ENCODE measurements at places on chromosomes 7 and 10.

DNA sequence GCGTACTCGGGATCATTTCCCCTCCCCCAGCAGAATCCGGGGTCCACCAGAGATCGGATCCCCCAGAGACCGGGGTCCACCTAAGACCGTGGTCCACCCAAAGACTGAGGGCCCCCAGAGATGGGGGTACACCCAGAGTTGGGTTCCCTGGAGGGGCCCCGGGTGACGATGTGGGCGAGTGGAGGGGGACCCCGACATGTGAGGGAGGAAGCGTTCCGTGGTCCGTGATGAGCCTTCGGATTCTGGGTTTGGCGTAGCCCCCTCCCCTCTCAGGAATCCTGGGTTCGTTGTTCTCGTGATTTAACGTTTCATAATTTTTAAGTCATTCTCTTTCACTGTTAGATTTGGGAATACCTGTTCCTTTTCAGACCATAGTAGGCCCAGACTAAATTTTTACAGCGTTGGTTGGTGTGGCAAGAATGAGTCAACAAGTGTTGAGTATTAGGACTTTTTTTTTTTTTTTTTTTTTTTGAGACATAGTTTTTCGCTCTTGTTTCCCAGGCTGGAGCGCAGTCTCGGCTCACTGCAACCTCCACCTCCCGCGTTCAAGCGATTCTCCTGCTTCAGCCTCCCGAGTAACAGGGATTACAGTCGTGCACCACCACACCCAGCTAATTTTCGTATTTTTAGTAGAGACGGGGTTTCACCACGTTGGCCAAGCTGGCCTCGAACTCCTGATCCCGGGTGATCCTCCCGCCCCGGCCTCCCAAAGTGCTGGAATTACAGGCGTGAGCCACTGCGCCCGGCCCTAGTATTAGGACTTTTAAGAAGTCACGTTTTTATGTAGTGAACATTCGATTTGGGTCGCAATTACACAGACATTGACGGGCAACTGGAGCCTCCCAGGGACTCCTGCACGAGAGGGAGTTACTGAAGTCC is 672 bp downstream of the GTPBP4 start:
- DNase-seq, result no peak

DNA sequence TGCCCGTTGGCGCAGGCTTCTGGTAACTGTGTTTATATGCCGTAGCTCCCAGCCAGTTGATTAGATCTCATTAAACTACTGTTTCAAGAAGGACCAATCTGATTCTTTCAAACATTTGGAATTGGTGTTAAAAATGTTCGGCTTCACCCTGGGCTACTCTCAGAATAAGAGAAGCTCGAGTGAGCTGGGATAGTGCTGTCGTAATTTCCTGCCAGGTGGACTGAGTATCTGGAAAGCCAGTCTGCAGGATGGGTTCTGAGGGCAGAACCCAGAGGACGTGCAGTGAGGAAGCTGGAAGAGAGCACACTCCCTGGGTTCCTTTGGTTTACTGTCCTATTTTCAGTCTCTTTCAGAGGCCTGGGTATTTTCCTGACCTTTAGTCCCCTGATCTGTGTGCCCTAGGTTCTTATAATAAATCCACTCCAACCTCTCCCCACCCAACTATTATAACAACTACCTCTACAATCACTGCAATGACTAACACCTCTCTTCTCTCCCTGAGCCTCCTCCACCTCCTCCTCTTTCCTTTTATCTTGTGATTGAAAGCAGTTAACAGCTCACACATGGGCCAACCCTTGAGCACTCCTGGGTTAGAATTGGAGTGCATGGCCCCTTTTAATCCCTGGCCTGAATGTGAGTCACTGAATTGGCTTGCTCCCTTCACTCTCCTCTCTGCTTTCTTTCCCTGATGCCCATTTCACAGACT is 63.0 kb downstream of the AOAH start:
- no peak for DNase-seq

- DNase-seq, result no peak
Observed at GRCh38 chr10:70432101-70432500, 9.4 kb downstream of the NODAL start.

- no peak for DNase-seq
Observed at GRCh38 chr7:108402865-108403264, 53.4 kb downstream of the NRCAM start.

DNA sequence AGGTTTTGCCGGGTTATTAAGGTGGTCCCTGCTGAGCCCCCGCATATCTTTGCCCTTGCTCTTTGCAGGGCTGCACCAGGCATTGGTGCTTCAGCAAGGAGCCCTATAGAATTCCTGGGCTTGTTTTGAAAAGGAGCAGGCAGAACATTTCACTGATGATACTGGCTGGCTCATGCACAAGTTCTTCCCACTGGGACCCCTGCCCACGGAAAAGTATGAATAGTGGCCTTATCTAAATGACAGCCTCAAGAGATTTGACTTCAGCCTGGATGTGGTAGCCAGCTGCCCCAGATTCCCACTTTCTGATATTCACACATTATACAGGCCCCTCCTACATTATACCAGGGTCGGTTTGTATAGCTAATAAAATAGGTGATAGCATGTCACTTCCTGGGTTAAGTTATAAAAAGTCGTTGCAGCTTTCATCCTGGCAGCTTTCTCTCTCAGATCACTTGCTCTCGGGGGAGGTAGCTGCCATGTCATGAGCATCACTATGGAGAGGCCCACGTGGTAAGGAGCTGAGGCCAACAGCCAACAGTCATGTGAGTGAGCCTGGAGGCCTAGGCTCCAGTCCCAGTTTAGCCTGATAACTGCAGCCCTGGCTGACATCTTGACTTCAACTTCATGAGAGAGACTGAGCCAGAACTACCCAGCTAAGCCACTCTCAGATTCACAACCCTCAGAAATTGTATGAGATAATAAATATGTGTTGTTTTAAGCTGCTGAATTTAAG is 16.8 kb upstream of the CRTAC1 start:
- DNase-seq, result no peak

DNA sequence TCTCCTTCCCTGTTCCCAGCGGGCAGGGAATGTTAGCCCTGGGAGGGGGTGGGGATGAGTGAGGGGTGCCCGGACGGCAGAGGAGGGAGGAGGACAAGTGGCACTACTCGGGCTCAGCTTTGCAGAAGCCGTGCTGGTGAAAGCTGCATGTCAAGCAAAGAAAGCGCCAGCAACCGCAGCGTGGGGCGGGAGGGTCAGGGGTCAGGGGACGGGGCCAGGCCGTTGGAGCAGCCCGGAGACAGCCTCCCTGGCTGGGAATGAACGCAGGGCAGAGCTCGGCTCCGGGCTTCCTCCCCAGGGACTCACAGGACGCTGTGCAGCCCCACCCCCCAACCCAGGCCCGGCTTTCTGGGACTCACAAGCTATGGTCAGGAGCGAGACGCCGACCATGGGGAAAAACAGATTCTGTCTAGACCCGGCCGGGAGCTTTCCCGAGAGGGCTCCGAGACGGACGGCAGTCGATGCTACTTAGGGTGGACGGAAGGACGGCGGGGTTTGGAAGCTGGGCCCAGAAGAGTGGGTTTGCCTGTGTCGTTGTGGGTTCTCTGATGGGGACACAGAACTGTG is 113.4 kb downstream of the VIPR2 start:
- DNase-seq, result no peak

DNA sequence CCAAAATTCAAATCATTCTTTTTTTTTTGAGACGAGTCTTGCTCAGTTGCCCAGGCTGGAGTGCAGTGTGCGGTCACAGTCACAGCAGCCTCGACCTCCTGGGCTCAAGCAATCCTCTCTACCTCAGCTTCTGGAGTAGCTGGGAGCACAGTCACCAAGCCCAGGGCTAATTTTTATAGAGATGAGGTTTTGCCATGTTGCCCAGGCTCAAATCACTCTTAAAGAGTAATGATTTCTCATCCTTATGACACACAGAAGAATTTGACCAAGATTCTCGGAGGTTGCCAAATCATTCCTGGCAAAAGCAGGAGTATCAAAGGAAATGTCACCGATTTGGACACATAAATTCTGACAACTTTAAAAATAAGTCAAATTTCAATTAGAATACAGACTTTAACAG is 39.1 kb downstream of the SIRT1 start:
- no peak for DNase-seq

DNA sequence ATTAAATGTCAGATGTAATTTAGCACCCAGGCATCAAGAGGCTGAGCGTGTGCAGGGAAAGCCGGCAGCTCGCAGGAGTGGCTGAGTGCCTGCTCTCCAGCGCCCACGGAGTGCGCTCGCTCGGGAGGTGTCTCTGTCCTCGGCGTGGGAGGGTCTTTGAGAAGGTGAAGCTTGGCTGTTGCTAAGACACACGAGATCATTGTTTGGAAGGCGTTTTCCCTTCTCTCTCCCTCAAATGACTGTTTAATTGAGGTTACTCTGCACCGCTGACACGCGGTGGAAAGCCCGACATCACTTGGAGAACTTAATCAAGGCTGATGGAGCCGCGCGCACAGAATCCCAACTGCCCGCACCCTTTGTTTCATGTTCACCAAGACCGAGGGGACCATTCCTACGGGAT is 414.6 kb downstream of the DNAJB6 start:
- no peak for DNase-seq

DNA sequence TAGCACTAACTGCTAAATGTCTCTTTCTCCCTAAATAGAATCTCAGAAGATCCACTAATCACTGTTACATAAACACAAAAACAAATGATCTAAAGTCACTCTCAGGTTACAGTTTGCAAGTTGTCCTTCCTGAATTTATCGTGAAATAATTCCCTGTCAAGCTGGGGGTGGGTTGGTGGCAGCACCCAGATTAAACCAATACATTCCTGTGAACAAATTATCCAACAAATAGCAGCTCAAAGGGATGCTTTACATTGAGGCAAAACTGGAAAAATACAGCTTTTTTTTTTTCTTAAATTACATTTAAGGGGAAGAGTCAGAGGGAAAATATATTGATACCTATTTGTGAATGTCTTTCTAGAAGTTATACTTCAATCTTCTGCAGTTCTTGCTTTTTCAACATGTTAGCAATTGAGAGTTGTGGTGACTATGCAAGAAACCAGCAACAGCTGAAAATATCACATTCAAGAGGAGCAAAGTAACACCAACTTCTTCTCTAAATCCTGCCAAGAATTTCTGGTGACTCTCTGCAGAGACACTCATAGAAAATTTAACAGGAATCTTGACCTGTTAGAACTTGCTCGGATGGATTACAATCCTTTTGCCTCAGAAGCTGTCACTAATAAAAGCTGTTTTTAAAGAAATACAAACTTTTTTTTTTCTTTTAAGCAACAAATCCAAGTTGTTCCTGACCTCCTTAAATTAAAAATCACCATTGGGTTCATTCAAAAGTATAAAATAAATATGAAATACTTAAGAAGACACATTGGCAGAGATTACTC is 18.9 kb downstream of the LMOD2 start:
- no peak for DNase-seq

- peak; percentile 29 for DNase-seq
Observed at GRCh38 chr10:43287056-43288007, 20.5 kb upstream of the RASGEF1A start.

GRCh38 chr7:108860615-108861014 is 290.9 kb downstream of the DNAJB9 start:
- no peak for DNase-seq

DNA sequence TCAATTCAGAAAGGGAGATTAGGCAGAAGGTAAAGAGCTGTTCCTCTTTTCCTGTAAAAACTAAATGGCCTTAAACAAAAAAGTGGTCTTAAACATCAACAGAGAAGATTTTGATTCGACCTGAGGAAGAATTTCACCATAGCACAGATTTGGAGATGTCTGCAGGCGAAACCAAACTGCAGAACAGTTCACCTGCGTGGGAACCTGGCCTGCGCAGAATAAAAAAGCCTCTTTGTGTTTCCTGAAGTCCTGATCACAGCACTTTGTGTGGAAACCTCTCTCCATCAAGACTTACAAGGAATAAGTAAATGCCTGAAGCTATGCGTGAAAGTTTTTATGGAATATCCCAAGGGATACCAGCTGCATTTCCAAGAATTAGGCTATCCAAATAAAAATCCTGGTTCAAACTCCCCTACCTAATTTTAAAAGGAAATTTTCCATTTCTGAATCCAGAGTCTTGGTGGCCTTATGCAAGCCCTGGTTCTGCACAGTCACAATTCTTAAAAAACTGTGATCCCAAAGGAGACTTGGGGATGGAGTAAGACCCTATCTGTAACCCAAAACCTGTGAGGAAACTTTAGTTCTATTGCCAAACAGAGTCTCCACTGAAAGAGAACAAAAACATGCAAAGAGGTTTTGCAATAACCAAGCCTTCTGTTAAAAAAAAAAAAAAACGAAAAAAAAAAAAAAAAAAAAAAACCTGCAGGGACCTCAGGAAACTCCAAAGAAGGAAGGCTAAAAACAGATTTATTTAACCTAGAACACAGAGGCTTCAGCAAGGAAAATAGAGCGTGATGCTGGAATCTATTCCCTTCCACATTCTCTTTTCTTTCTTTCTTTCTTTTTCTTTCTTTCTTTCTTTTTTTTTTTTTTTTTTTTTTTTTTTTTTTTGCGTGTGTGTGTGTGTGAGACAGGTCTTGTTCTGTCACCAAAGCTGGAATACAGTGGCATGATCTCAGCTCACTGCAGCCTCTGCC is 10.4 kb downstream of the CALML3 start:
- DNase-seq, result no peak

- DNase-seq, result no peak
Observed at GRCh38 chr7:17944720-17945119, 4.4 kb upstream of the SNX13 start.

- no peak for DNase-seq
Observed at GRCh38 chr7:11192506-11192905, 218.8 kb downstream of the PHF14 start.

DNA sequence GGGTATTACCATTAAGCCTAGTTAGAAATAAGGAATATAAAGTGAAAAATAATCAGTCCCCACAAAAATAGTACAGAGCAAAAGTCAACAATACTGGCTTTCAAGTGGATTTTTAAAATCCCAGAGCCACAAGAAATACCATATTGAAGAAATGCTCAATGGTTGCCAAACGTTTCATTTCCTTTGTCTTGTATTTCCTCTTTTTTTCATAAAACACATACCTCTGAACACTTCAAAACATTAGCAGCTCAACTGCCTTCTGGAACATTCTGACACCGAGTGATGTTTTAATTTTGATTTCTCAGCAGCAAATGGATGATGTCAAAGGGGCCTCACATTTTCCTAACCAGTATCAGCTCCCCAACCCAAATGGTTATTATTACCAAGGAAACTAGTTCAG is 10.5 kb downstream of the NOD1 start:
- DNase-seq, result no peak

GRCh38 chr7:89334797-89335196 is 539.3 kb upstream of the TEX47 start:
- DNase-seq, result no peak
